NCI-H446 treated with DMSO at 0.1 percent for 48 hours (cell line): ENCODE measurements at places on chromosomes 1 and 21.

DNA sequence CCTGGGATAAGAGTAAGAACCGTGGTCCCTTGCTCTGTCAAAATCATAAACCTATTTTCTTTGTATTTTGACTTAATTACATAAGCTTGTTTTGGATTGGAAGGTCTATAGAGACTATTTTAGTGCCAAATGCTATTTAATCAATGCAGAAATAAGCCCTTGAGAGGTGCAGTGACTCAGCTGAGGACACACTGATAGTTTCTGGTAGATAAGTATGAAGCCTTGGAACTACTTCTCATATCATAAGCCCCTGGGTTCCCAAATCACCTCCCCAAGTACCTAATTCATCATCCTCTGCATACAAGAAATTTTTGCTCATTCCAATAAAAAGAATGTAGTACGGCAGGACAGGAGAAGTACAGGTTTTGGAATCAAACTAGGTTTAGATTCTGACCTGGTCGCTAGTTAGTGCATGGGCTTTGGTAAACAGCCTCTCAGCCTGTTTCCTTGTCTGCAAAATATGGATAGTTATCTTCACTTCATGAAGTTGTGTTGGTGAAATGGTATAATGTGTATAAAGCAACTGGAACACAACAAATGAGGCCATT lies 3.3 kb upstream of the CD55 start:
- DNase-seq, result no peak

DNA sequence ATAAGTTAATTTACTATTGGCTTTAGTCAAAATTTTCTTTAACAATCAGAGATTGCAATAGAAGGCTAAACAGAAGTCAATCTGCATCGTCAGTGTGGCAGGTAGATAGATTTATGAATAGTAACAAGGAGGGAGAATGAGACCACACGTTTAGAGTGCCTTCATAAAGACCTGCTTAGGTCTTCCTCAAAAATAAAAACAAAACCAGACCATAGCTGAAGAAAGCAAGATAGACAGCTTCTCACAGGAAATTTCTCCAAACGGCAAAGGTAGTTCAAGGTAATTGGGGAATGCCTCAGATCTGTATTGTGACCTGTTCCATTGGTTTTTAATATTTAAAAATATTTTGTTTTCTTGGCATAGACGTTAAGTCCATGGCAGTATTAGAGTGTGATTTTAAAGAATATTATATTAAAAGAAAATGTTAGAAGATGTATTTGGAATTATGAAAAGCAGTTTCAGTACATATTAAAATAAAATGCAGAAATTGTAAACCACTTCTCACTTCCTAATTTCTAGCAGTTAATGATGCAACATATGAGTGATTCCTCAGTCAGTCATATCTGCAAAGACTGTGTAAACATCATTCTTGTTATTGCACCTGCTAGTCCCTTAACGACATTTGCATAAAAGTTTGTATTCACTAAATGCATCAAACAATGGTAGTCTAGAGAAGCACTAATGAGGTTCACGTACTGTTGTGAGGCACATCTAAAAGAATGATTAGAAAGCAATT lies 278.0 kb downstream of the HLX start:
- no peak for DNase-seq

DNA sequence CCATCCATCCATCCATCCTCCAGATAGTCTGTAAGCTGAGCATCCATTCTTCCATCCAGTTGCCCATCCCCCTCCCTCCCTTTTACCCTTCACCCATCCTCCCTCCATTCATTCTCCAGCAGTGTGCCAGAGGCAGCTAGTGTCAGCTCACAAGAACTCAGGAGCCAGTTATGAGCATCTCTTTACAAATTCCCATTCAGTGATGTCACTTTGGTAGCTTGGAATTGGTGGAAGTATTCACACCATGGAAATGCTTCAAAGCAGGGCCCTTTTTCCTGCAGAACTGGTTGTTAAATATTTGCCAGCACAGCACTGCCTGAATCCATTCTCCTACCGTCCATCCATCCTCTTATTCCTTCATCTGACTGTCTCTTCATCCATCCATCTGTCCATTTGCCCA lies 72.5 kb downstream of the ARHGEF10L start:
- DNase-seq, result no peak

DNA sequence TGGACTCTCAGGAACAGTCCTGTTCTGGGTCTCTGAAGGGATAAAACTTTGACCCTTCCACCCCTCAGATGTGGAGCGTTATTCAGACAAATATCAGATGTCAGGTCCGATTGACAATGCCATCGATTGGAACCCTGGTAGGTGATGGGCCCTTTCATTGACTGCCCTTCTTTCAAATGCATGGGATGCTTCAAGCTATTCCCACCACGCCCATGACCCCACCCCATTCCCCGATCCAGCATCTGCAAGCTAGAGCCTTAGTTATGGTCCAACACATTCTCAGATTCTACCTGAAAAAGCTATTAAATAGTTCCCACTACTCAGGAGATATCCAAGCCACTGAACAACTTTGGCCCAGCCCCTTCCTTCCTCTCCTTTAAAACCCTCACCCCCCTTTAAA lies 12.5 kb downstream of the POLR3GL start:
- DNase-seq, result no peak

DNA sequence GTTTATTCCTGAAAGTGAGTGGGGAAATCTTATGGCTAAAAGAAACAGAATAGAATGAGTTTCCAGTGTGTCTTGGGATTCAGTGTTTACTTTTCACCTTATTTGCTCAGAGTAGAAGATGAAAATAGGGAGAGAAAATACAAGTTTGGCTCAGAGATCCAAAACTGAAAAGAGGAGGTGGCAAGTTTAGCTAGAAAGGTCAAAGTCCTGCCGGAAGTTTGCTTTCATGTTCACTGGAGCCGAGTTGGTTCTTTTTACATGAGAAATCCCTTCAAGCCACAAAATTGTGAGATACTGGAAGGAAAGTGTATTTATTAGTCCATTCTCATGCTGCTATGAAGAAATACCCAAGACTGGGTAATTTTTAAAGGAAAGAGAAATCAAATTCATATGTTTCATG lies 604.6 kb downstream of the MRPL39 start:
- DNase-seq, result no peak

DNA sequence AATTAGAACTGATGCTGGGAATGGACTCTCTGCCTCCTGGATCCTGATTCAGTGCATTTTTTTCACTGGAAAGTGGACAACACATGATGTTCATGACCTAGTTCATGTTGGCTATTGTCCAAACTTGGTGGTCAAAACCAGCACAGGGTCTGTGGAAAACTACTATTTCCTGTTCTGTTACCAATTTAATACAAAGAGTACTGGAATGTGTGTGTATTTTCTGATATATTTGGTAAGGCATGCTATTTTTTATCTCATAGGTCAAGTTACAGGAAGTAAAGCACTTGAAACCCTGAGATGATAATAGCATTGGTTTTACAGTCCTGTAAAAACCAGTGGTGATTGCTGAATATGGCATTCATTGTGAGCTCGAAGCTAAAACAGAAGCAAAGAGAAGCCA lies 89.9 kb downstream of the SGIP1 start:
- DNase-seq, result no peak

DNA sequence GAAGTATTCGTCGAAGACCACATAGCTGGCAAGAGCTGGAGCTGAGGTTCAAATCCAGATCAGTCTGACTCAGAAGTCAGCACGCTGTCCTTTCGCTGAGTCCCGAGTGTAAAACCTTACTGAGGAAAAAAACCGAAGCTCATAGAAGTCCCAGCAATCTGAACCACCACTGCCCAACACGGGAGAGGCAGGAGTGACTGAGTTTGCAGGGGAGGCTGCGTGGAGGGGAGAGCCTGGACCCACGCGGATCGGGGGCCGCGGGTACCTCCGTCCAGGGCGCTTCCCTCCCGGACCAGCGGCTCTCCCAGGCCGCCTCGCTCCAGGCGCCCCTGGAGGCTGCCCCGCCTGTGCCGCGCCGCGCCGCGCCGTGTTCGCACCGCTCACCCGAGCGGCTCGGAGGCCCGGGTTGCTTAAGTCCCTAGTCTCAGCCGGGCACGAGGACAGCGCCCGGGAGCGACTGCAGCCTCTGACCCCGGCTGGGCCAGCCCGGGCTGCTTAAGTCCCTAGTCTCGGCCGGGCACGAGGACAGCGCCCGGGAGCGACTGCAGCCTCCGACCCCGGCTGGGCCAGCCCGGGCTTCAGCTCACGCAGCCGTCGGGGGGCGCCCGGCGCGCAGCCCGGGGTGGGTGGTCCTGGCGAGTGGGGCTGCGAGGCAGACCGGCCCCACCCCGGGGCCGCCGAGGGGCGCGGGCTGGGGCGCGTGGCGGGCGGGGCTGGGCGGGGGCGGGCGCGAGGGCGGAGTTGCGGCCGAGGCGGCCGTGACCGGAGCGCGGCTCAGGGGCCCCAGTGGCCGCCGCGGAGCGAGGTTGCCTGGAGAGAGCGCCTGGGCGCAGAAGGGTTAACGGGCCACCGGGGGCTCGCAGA lies at the start of gene ADAMTSL4:
TSS of gene ADAMTSL4 (plus strand) at position 777 of the 864 bp plus-strand sequence. CDS start 2,881 bp downstream, outside the sequence.
- DNase-seq, result no peak
